Temporal lobe (tissue), 4 donors: ENCODE measurements at places on chromosomes 1 and 21. TPM values are rescaled to one million over a fixed set of nuclear protein-coding genes. Genes with fewer than 3 reads are reported as not detected.

Gene S100A2
- not detected for total RNA-seq

Gene S100A7A
- total RNA-seq: not detected

Gene LRRC39
- total RNA-seq: 4.4 TPM

Gene NBPF6
- total RNA-seq: not detected

Gene EXOSC10
- total RNA-seq: 34.9 TPM

Gene FCGR3A
- total RNA-seq: 2.5 TPM

Gene OR10Z1
- not detected for total RNA-seq

Gene FCAMR
- not detected for total RNA-seq

Gene GSTM1
- total RNA-seq: not detected

Gene SPRR2G
- not detected for total RNA-seq

Gene NR1I3
- under 0.01 TPM for total RNA-seq

Gene OR2L5
- 0.25 TPM for total RNA-seq
